ENCODE measurements at places on chromosomes 12 and 14. TPM values are rescaled to one million over a fixed set of nuclear protein-coding genes. Genes with fewer than 3 reads are reported as not detected.

DNA sequence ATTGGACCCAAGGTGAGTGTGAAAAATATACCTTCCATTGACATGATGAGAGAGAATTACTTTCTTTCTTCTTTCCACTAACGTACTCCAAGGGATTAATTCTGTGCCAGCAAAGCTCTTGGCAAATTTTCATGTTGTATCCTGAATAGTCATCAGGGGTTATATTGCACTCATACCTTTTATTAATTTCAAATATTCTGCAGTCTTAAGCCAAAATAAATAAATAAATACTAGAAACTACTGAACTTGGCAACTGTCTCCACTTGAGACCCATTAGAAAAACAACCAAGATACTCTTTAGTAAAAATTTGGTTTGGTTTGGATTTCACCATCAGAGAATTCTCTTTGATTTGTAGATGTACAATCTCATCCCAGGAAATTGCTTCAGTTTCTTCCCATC is 22.1 kb upstream of the CLEC14A start:
- no peak for DNase-seq

DNA sequence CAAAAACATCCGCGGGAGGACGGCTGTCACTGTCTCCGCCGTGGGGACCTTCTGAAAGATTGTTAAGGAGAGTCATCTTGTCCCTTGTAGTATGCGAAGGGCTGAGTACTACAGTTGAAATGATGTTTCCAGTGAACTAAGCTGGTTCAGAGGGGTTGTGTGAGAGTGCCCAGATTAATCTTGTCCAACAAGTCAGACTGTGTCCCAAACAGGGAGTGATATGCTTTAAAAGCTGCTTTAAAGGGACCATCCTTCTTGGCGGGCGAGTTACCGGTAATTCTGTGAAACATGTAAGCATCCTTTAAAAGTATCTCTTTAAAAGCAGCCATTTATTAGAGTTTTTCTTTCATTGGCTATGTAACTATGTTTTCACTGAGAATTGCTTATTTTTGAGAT is 1.1 kb downstream of the WDR20 start:
- no peak for DNase-seq

DNA sequence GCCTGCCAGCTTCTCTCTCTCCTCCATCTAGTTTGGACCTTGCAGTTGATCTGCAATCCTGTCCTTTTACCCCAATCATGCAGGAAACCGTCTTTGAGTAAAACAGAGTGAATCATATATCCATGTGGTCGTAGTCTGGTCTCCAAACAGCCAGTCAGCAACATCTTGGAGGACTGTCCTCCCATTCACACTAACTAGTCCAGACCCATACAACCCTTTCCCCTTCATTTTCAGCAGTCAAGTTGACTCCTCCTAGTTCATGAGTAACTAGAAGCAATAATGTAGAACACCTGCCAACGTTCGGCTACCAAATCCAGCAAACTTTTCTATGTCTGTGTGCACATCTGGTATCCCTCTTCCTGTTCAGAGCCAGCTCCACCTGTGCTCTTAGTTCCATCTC is 10.8 kb upstream of the BIN2 start:
- DNase-seq = no peak

- DNase-seq = no peak
Measured at GRCh38 chr12:117361347-117361751, at the start of gene NOS1. NOS1 (minus strand) TSS chr12:117361626; CDS start chr12:117331069, 30,557 bp downstream.

DNA sequence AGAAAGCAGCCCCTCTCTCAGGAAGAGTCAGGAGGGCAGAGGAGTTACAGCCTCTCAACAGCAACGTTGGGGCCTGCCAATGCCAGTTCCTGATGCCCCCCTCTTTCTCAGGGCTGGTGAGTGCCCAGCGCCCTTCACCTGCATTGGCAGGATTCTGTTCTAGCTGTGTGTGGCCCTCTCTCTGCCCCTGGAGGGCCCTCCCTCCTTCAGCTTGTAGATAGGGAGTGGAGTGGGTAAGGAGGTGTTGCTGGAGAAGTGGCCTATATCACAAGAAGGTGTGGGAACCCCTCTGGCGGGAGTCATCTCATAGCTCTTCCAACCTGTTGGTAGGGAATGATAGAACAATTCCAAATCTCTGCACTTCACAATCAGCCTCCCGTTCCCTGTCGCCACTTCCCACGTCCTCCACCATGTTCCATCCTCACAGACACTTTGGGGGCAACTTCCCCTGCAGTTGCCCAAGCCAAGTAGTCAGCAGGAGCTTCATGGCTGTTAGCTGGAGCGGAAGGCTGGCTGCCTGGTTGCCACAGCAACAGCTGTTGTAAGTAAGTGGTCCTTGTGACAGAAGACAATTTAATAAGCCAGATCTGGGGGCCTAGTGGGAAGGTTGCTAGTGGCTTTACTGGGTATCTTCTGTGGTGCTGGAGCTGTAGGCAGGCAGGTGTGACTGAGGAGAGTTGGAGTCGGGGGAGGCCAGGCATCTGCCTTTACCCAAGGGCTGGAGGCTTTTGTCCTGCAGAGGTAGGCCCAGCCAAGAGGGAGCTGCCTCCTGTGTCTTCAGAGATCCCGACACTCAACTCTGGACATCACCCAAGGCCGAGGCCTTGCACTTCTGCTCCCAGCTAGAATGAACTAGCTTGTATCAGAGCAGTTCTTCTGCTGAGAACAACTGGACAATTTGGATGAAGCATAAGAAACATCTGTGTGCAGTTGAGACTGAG is 38.4 kb downstream of the GALNT16 start:
- DNase-seq = no peak

GPR84 gene
- not detected for total RNA-seq

RAB5B gene
- total RNA-seq = 31.7 TPM

FAM181A gene
- total RNA-seq = not detected

RTL1 gene
- not detected for total RNA-seq

TMTC1 gene
- total RNA-seq = 6.7 TPM
